ENCODE measurements at places on chromosomes 13 and 19.
A peak's percentile ranks its signal among the peaks of the same experiment; 100 is the strongest.

DNA sequence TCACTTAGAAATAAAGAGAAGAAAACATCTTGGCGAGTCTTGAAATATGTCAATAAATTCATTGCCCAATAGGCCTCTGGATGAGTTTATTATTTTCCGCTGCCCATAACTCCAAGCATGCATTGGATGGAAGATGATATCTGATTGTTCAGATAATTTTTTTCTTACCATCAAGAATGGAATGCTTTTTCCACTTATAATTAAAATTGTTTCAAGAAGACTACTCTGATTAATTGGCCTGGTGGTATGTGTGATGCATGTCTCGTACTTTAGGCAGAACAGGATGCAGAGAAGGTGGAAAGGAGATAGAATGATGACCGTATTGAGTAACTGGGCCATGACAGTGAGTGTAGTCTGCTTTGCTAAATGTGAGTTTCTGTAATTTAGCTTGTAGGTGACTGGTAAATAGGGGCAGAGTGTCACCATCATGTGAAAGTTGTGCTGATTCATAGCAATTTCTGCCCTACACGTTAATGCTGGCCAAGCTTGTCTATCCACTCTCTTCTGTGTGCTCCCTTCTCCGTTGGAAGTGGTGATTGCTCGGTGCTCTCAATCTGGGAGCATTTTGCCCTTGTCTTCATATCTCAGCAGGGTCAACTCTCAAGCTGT lies 13.5 kb upstream of the SPATA13 start:
- DNase-seq, result no peak

DNA sequence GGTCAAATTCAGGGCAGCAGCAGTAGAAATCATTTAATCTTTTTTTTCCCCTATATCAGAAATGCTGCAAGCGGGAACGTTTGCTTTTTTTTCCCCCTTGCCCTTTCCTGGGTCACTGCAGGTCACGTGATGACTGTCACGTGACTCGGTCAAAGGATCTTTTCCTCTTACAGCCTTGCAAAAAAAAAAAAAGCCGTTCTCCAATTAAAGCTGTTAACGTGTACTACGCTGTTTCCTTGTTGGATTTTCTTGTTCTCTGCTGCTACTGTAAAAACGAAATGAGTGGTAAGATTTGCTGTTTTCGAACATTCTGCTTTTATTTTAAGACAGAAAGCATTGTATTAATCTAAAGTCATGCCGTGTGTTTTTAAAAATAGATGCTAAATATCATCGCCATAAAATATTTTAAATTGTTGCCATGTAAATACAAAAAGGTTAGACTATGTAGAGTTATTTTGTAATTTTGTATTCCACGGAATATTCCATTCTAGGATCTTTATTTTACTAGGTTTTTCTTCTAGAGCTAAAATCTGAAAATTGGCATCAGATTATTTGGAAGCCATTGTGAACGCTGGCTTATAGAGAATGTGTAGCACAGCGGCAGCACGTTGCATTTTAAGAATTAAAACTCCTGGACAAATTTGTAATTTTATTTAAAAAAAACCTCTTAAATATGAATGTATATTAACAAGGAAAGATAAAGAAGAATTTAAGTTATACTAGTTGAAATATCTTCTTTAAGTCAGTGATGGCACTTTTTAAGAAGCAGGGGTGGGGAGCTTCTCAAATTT lies 109.8 kb upstream of the MLNR start:
- peak; percentile 35 for DNase-seq

DNA sequence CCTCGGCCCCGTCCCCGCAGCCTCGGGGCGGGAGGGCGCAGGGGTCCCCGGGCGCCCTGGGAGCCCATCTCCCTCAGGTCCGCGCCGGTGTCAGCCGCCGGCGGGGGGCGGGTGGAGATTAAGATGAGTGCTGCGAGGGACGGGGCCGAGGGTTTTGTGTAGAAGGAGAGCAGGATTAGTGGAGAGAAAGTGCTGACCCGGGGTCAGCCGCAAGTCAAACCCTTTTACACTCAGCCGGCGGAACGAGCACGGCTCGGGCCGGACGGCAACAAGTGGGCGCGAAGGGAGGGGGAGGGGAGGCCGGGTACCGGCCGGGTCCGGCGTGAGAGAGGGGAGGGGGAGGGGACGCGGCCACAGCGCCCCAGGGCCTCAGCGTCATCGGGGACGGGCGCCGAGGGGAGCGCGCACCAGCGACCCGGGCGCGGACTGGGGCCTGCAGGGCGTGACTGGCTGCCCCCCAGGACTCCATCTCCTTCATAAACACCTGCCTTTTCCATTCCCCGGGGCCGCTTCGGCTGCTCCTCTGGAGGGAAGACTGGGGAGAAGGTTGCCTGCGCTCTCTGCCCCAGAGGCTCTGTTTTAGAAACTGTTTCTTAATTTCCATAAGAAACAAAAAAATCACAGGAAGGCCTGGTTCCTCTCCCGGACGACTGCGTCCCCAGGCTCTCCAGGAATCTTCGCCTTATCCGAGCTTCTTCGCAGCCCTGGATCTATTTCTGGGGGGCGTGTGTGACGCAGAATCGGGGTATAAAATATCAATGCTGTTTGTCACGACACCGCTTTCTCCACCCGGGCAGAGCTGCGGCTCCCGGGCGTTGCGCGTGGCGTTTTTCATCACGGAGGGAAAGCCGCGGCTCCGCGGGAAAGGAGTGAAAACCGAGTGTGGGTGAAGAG lies 6.5 kb downstream of the SOX1 start:
- no peak for DNase-seq

DNA sequence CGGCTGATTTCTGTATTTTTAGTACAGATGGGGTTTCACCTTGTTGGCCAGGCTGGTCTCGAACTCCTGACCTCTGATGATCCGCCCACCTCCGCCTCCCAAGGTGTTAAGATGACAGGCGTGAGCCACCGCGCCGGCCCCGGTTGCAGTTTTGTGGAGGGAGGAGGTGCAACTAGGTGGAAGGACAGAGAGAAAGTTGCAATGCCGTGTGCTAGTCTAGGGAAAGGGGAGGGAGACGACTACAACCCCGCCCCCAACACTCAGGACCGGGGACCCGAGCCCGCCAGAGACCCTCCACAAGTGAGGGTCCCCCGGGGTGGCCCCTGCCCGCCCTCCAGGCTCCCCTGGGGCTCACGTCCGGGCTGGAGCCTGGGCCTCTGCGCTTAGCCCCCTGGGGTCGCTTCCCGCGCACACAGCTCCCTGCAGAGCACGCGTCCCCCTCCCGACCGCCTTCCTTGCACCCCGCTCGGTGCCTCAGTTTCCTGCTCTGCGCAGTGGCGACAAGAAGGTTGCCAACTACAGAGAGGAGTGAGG lies 1.2 kb upstream of the ARID3A start:
- DNase-seq, result no peak

DNA sequence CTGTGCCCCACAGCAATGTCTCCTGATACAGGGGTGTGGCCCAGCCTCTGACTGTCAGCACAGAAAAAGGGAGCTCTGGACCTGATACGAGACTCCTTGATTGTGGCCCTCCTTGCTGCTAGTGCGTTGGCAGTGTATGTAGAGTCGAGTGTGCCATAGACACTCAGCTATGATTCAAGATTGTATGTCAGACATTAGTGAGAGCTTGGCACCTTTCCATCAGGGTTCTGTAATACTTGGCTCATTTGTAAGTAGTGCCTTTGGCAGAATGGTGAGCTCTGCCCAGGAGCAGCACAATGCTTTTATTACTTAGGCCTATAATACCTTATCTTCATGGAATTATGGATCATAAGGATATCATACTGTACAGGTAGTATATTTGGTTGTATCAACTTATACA lies 83.4 kb downstream of the ATP8A2 start:
- no peak for DNase-seq

DNA sequence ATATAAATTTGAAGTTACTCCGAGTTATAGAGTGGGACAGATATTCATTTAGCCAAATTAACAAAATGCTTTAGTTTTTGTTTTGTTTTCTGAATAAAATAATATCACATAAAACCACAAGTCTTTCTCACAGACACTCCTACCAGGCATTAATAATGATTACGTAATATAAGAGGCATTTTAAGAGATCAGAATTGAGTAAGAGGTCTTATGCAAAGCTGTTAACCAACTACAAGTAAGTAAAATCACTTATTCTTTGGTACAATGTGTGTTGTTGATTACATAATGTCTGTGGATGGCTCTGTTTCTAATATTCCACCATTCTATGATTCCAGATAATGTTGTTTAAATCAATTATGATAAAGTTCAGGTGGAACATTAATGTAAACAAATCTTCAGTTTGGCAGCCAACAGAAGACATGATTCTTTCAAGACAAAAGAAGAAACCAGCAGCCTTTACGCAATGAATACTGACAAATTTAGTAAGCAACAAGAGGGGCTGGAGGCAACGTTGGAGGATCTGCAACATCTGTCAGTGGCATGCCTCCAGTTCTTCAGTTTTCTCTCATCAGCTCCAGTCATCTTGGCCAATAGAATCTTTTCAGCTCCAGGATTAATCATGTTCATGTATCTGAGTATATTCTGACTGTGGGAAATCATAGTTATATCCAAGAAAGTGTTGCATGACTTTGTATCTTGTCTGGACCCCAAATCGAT lies 403.8 kb downstream of the SLITRK5 start:
- no peak for DNase-seq

GRCh38 chr13:29175250-29175873 lies 355.2 kb downstream of the MTUS2 start:
- DNase-seq, result no peak
